SK-MEL-5 (cell line): ENCODE measurements at places on chromosomes 3 and 15. TPM values are rescaled to one million over a fixed set of nuclear protein-coding genes. Genes with fewer than 3 reads are reported as not detected.

Gene GCNT3
- 0.48 and 0.59 TPM in 2 replicates for total RNA-seq

Gene GATA2
- 0.75 and 1.8 TPM in 2 replicates for total RNA-seq

Gene CLDN16
- total RNA-seq = not detected in 2 replicates

Gene EIF5A2
- total RNA-seq = 11.1 and 13.9 TPM in 2 replicates

Gene STARD9
- total RNA-seq = 2.1 and 2.2 TPM in 2 replicates

Gene SLC12A1
- total RNA-seq = 0.11 and 0.16 TPM in 2 replicates

GRCh38 chr15:95911570-95912279 lies 418.8 kb upstream of the NR2F2 start:
- DNase-seq = no peak

DNA sequence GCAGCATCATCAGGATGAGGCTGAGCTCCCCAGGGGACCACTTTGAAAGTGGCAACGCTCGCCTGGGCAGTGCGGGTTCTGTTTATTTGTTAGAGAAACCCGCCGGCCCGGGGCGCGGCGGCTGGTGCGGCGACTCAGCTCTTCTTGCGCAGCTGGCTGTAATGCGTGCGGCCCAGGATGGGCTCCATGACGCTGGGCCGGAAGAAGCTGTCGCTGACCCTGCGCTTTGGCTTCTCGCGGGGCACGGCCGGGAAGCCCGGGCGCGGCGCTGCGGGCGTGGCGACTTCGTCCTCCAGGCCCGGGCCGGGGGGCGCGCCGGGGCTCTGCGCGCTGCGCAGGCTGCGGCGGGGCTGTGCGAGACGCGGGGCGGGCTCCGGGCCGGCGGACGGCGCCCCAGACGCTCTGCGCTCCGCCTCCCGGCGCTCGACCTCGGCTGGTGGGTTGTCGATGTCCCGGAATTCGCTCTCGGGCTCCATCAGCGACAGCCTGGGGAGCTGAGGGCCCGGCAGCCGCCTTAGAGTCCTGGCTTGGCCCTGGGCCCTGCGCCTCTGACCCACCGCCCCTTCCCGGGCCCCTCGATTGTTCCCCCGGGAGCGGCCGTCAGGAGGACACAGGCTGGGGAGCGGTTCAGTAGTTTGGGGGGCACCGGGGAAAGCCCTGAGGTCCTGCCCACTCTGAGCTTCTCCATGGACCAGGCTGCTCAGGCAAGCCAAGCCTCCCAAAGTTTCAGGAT lies 10.3 kb upstream of the KIF7 start:
- DNase-seq = no peak

DNA sequence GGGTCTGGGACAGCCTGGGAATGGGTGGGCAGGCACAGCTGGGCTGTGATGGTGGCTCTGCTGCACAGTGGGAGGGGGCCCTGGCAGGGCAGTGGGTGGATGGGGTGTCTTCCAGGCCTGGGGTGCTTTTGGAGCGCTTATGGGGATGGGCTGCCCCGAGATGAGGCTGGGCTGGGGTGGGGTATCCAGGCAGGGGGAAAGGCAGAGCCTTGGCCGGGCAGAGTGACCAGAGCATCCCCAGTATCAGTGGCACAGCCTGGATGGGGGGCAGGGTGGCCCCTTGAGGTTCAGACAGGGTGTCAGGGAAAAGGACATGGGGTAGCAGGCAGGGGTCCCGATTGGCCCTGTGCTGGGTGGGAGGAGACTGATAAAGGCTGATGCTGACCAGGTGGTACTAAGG lies 26.6 kb downstream of the HDAC11 start:
- DNase-seq = no peak

DNA sequence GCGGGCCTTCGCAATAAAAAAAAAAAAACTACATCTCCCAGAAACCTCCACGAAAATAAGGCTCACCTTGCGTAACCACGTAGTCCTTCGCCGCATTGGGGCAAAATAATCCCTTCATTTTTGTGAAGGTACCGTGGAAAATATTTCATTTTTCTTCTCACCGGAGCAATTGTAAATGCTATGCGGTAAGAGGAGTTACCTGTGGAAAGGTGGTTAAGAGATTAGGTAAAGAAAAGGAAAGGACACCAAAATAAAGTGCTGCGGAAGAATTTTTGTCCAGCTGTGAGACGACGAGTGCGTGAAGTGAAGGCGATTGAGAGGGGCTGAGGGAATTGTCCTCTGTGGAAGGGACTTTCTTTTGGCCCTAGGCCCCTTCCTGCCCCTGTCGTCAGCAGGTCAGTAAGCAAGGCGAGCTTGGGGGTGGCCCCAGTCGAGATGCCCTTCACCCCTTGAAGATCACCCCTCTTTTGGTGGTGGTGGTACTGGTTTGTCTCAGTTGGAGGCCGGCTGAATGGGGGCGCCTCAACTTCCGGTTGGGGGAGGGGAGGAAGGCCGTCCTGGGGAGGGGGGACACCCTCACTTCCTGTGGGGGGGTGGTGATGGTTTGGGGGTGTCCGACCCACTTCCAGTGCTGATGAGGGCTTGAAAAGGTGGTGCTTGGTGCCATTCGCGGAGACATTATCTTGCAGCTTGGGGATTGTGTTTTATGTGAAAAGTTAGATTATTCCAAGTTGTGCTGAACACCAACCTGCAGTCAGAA lies at the start of gene HMG20A:
Gene HMG20A (plus strand): TSS at position 279 of the 760 bp plus-strand sequence. CDS start 37,520 bp downstream, outside the sequence.
- peak; percentile 84 for DNase-seq

DNA sequence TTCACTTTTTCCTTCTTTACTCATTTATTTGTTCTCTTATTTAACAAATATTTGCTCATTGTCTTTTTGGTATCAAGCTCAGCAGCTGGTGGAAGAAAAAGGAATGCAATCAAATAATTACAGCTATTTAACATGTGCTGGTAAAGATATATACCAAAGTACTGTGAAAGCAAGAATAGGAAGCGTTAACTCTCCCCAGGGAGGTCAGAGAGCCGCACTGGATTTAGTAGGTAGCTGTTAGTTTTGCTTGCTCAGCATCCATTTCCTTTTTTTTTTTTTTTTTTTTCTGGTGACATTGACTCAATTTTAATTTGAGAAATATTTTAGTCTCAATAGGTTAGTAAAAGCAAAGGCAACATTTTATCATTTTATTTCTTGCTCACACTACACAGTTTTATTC lies 308.5 kb upstream of the MDFIC2 start:
- DNase-seq = no peak

- DNase-seq = no peak
These were observed 7.0 kb downstream of the ANPEP start for GRCh38 chr15:89807689-89808088.

- DNase-seq = no peak
These were observed 9.4 kb downstream of the IGSF11 start for GRCh38 chr3:119025171-119025795.

GRCh38 chr3:29582273-29582672 lies 301.4 kb downstream of the RBMS3 start:
- no peak for DNase-seq

- no peak for DNase-seq
These were observed 2.2 kb downstream of the NR2F2 start for GRCh38 chr15:96332637-96333121.

DNA sequence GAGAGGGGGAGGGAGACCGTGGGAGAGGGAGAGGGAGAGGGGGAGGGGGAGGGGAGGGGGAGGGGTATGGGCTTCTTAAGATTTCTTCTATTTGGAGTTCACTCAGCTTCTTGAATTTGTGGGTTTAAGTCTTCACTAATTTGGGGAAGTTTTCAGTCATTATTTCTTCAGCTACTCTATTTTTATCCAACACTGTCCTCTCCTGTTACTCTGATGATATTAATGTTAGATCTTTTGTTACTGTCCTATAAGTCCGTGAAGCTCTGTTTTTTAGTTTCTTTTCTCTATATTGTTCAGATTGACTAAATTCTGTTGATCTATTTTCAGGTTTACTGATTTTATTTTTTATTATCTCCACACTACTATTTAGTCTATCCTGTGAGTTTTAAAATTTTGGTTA lies 351.5 kb upstream of the TPM1 start:
- DNase-seq = no peak

- DNase-seq = no peak
These were observed 78.3 kb upstream of the ICE2 start for GRCh38 chr15:60557191-60557618.

GRCh38 chr3:31636049-31636448 lies 103.3 kb downstream of the STT3B start:
- no peak for DNase-seq

DNA sequence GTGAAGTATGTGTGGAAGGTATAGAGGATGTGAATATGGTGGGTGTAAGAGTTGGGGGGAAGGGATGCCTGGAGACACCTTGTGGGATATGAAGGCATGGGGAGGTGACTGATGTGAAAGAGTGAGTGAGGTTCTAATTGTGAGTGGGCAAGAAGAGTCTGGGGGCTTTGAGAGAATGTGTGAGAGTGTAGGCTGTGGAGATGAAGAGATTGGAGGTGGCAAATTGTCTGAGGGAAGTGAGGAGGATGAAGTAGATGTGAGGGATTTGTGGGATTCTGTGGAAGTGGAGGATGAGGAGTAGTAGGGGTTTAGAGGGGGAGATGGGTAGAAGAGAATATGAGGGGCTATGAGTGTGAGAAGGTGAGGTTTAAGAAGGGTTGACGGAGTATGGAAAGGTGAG lies 41.6 kb downstream of the ZIC4 start:
- no peak for DNase-seq

- no peak for DNase-seq
These were observed 22.4 kb downstream of the ACSBG1 start for GRCh38 chr15:78212008-78212407.

DNA sequence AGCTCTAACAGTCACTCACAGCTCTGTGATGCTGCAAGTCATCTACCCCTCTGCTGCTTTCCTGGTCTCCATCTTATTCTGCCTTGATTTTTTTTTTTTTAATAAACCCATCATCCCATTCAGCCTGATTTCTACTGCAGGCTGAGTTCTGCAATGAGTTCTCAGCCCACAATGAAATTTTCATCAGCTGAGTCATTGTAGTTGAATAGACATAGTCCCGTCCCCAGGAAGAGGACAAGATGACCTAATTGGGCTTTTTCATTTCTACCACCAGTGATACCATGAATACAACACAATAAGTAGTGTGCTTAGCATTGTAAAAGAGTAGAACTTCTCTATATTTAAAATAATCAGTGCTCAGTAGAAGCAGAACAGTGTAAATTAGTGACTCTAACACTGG lies 59.3 kb downstream of the C3orf85 start:
- DNase-seq = no peak

- DNase-seq = no peak
These were observed 92.1 kb downstream of the SLC49A4 start for GRCh38 chr3:122886946-122887345.
